ENCODE measurements at places on chromosomes 1 and 21.

DNA sequence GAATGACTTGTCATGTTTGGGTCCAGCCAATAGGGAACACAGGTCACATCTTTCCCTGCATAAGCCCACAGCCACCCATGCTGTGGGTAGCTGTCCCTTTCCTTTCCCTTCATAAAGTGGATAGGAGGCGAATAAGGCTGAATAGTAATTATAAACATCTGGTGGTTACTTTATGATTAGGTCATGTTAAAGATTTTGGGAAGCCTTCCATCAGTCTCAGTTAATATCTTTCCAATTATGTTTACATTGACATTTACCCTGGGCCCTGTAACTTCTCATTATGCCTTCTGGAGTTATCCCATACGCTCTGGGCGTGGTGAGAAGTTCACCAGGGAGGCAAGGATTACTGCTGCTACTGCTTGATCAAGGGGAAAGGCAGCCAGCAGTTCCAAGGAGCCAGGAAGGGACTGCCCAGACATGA, 197.2 kb downstream of the HLX start:
- no peak for DNase-seq

GRCh38 chr21:42751866-42752265, 98.4 kb downstream of the PDE9A start:
- DNase-seq, result no peak

- no peak for DNase-seq
Measured at GRCh38 chr1:109624201-109625010, 4.8 kb downstream of the AMPD2 start.

GRCh38 chr1:146046664-146047063, 25.1 kb upstream of the HJV start:
- no peak for DNase-seq

GRCh38 chr1:13725714-13726175, 25.8 kb downstream of the PRDM2 start:
- peak; percentile 21 for DNase-seq

- no peak for DNase-seq
Measured at GRCh38 chr21:28196981-28197380, 795.7 kb downstream of the LTN1 start.

DNA sequence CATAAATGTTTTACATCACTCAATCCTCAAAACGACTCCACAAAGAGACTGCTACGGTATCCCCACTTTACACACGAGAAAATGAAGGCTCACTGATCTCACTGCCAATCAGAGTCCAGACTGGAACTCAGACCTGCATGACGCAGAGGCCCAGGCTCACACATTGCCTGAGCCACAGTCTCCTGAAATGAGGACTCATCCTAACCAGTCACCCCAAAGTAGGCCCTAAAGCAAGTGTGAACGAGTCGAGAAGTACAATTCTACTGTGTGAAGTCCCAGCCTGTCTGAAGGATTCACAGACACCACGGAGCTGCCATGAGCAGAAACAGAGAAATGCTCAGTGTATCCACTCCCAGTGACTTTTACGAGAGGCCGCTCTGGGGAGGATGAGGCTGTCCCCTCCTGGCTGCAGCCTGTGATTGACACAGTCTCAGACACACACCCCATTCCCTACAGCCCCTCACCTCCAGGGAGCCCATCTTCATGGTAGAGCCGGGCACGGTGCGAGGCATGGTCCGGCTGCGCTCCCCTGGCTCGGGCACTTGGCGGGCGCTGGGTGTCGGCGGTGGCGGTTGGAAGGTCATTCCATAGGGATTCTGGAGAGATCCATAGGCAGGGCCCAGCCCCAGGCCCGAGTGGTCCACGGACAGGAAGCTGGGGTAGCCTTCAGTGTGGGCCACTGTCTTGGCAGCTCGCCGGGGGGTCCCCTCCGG, 26.7 kb upstream of the COL16A1 start:
- no peak for DNase-seq

DNA sequence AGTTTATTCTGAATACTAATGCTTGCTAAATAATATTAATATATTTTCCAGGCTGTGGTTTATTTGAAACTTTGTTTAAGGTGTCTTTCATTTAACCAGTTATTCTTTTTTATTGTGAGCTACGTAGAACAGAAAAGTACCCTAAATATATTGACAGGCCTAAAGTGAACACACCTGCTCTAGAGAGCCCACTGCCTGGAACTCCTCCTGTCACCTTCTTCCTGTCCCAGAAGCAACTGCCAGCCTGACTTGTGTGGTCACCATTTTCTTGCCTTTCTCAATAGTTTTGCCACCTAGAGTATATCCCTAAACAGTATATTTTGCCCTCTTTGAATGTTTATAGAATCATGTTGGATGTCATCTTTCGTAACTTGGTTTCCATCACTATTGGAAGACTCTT, 48.5 kb downstream of the SCCPDH start:
- DNase-seq, result no peak

GRCh38 chr1:65344171-65344814, 35.0 kb downstream of the DNAJC6 start:
- DNase-seq, result no peak

GRCh38 chr1:55584526-55585401, 369.6 kb upstream of the USP24 start:
- peak; percentile 37 for DNase-seq

DNA sequence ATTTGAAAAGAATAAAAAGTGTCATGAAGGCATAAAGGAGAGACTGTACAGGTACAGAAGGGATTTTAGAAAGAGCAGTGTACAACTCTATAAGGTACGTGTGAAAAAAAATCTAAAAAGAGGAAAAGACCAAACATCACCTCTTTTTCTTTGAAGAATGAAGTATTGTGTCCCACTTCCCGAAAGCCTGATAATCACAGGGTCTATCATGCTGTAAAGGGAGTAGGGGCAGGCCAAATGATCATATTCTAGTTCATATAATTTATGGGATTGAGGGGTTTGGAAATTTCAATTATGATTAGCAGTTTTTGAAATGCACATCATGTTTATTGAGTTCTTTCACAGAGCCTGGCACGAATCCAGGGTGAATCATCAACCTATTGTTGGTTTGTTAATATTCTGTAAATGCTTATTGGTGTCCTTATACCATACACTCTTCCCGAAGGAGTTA, 910 bp upstream of the RERE start:
- DNase-seq, result peak; percentile 37

DNA sequence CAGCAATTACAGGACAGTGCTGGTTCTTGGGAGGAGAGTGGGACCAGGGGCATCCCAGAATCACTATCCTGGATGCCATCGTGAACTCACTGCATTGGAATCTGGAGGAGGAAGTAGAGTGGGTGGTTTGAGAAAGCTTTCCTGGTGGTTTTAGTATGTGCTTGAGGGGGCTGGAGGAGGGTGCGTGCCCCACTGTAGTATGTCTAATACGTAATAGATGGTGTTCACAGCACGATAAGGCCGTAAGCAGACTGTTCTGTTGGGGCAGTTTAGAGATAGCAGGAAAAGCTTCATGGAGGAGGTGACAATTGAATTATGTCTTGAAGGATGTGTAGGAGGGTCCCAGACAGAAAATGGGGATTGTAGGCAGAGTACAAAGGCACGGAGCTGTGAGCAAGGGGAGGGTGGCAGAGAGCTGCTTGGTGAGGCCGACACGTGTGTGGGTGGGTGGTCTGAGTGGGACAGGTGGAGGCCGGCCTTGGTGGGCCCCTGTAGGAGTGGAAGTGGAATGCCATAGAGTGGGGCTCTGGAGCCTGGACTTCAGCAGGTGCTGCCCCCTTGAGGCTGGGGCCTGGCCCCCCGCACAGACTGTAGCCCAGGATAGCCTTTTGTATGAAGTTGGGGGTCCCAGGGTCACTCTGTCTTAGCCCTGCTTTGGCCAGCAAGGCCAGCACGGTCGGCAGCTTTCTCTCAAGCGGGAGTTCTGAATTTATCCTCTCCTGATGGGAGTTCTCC, 37.0 kb downstream of the IL6R start:
- peak; percentile 66 for DNase-seq
